ENCODE measurements at places on chromosomes 1 and 21.

DNA sequence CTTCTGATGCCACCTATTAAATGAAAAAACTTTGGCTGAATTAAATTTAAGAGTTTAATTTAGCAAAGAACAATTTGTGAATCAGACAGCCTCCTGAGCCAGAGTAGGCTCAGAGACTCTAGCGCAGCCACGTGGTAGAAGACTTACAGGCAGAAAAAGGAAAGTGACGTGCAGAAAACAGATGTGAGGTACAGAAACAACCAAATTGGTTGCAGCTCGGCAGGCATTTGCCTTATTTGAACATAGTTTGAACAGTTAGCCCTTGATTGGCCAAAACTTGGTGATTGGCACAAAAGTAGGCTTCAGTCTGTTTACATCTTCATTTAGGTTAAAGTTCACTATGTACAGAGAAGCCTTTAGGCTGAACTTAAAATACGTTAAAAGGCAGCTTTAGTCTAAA, 22.9 kb downstream of the TCP10L start:
- DNase-seq: no peak

DNA sequence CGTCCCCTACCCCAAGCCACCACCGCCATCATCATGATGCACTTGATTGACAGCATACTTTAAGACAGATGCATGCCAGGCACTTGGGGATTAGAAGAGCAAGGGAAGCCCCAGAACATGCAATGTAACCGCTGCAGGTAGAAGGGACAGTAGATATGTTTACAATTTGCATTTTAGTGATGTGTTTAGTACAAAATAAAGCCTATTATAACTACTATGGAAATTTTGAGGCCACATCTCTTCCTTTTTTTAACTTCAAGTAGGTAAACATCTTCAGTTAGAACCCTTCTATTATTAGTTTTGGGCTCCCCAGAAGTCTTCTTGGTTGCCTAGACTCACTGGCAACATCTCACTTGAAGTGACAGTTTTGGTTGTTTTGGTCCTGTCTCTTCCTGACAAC, 25.3 kb downstream of the CR1L start:
- no peak for DNase-seq

DNA sequence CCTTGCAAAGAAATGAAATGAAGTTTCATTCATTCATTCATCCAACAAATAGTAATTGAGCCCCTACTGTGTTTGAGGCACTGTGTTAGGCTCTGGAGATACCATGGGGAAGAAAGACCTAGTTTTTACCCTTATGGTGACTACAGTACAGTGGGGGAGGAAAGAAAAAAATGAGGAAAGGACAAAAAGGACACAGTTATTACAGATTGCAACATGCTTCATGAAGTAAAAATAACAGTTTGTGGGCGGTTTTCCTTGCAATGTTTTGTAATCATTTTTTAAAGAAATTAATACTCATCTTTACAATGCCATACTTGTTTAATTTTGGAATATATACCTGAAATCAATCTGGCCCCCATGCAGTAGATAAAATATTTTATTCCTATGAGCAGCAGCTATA, 120.3 kb downstream of the TM2D1 start:
- DNase-seq: no peak

DNA sequence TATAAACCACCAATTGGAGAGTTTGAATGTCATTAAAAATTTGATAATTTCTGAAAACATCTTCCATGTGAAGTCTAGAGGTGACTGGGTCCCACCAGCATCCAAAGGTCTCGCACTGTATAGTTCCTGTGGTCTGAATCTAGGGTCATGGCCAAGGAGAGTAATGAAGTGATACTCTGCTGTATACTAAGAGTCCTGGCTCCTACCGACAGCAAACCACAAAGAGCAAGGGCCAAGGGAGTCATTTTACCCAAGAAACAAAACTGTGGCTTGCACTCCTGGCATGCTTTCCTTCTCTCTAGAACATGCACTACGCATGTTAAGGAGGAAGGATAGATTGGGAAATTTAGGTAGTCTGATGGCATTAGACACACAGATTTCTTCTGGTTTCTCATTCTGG, 115.6 kb downstream of the BRINP2 start:
- DNase-seq: no peak

DNA sequence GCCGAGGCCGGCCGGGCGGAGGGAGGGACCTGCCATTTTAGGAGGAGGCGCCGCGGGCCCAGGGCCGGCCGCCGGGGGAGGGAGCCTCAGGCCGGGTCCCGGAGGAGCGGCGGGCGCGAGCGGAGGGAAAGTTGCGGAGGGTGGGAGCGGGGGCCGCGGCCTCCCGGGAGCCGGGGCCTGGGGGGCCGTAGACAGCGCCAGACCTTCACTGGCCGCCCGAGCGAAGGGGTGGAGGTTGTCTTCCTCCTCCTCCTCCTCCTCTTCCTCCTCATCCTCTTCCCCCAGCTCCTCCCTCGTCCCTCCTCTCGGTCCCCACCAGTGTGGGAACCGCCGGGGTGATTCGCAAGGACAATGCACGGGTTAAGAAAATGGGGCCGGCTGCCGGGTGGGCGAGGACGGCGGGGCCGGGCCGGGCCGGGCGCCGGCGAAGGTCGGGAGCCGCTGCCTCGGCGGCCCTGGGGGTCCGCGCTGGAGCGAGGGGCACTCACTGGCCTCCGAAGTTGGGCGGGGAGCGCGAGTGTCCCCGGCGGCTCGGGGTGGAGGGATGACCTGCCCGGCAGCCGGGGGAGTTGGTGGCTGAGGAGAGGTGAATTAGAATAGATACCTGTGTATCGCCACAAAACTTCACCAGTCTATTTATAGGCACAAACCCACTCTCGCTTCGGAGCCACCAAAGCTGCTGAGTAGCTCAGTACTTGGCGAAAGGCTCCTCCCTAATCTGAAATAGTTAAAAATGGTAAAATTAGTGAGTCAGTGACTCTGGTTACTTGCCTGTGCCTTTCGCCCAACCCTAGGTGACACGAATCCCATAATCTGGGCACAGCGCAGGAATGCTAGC, 1.3 kb downstream of the DYRK1A start:
- DNase-seq: peak; percentile 64

DNA sequence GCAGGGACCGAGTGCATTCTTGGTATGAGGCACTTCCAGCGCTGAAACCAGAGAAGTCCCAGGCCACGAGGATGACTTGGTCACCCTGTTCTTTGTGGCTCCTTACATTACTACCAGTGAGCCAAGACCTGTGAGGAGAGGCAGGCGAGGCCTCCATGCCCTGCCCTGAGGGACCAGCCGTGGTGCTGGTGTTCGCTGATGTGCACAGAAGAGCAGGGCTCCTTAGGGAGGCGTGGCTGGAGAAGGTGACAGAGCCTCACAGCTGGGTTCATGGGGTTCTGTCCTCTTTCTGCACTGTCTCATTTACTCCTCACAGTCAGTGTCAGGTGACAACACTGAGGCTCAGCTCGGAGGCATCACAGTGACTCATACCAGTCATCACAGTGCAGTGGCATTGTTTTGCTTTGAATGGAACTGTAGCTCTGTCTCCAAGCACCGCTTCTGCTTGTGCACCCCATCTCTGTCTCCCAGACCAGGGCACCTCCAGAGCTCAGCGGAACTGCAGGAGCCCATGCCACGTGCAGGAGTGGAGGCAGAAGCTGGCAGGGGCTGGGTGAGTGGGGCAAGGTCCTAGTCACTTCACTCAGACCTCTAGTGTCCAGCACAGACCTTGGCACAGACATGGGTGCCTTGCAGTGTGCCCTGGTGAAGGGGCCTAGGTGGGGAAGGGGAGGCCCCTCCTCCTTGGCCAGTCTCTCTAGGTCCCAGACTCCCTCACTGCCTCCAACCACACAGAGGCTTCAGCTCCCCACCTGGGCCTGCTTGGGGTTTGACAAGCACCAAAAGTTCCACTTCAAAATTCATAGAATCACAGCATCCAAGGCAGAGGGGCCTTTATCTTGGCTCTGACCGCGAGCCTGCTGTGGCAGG, 310.9 kb downstream of the MATN1 start:
- peak; percentile 73 for DNase-seq

DNA sequence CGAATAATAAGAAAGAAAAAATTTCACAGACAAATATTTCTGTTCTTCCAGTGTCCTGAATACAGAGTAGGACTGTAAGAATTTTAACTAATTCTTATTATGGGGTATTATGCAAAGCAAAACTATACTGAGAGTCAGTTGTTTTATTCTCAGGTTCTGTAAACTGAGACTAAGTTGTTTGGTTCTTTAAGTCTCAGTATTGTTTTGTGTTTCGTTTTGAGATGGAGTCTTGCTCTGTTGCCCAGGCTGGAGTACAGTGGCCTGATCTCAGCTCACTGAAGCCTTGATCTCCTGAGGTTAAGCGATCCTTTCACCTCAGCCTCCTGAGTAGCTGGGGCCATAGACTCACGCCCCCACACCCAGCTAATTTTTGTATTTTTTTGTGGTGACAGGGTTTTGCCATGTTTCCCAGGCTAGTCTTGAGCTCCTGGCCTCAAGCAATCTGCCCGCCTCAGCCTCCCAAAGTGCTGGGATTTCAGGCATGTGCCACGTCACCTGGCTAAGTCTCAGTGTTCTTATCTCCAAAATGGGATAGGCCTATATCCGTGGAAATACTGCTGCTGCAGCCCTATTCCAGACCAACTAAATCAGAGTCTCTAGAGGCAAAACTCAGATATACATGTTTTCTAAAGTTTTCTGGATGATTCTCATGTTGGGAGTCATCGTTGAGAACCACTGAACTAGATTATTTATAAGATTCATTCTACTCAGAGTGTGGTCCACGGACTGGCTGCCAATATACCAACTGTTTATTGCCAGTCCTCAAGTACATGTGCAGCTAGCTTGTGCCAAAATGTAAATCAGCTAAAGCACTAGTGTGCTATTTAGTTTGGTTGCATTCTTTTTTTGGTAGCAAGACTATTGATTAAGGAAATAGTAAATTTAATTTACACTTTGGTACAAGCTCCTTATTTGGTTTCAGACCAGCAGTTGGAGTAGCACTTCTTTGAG, 116.6 kb downstream of the HS2ST1 start:
- DNase-seq: no peak

DNA sequence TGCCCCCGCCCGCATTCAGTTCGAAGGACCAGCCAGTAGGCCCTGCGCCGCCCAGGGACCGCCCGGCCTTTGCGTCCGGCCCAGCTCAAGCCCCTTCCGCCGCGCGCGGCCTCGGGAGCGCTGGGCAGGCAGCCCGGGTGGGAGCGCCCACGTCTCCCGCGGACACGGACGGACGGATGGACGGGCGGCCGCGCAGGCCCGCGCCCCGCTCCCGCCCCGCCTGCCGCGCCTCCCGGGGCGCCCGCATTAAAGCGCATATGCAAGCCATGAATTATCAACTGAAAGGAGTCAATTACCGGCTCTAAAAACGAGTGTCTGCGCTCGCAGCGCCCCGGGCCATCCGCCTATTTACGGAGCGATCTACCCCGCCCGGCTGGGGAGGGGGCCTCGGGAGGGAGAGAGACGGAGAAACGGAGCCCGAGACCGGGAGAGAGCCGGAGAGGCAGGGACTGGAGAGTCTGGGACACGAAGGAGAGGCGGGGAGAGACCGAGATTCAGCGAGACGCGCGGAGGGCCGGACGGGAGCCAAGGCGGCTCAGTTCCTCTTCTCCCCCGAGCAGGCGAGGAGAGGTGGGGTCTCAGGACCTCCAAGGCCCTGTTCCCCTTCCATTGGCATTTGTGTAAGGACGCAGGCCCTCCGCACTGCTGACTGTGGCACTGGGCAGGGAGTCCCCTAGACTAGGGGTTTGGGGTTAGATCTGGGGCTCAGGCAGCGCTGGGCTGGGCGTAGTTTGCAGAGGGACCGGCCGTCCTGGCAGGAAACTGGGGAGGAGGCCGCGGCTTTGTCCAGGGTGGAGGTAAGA, 41.3 kb upstream of the DMBX1 start:
- DNase-seq: no peak

DNA sequence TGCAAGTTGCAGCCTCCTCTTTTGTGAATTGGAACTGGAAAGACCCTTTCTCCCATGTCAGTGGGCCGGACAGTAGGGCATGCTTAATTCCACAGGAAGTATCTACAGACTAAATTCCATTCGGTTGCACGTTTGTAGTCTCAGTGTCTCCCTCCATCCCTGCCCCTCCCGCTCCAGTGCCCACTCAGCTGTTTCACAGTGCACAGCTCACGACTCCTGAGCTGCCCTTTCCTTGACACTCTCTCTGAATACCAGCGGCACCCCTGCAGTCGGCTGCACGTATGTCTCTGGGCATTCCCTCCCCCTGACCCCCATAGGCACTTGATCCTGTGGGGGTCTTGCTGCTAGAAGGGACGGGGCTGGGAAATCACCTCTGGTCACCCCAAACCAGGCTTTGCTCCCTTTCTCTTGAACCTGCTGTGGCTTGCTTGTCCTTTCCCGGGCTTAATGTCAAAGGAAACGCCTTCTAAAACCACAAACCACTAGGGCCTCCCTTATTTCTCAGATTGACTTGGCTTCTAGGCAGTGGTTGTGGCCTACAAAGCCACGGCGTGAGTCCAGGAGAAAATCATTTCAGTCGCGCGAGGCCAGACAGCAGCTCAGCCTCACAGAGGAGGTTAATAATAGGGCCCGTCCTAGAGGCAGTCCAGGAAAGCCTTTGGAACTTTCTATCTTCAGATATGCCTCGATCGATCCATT, 365.3 kb upstream of the PROX1 start:
- DNase-seq: peak; percentile 11

GRCh38 chr1:5297886-5298239, 643.5 kb downstream of the AJAP1 start:
- no peak for DNase-seq

DNA sequence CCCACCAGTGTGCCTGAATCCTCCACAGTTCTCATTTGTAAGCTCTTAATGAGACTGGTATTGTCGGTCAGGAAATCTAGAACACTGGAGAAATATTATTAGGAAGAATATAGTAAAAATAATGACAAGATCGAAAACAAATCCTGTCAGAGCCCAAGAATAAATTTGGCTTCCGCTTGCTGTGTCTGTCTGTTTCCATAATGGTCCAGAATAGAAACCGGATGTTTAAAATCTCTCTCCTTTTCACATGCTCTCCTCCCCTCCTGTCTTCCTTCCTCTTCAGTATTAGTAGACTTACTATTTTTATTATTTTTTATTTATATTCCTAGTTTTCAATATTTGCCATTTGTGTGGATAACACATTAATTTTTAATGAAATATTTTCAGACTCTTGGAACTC, 187.7 kb downstream of the SDCCAG8 start:
- no peak for DNase-seq

DNA sequence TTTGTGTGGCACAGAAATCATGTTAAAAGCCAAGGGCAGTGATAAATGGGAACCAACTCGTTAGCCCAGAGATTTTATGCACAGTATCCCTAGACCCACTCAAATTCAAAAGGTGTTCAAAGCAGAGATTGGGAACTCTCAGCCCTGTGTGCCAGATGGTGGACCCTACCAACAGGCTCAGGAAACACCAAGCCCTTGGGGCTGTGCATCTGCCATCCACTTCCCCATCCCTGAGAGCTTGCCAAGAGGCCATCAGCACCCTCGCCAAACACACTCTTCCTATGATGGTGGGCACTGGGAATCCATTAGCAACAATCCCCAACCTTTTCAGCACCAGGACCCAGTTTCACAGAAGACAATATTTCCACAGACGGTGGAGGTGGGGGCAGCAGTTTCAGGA, 194.2 kb upstream of the NFIA start:
- no peak for DNase-seq

- peak; percentile 39 for DNase-seq
Measured at GRCh38 chr1:228471762-228472398, 15.3 kb upstream of the RNF187 start.

Data from kidney tubule cell (primary cell).